ENCODE measurements at places on chromosomes 12 and 14.

- no peak for DNase-seq
Measured at GRCh38 chr14:22872833-22873520, 1.4 kb downstream of the LRP10 start.

- no peak for DNase-seq
Measured at GRCh38 chr12:94336211-94336925, 123.3 kb downstream of the CEP83 start.

GRCh38 chr12:92146497-92147224 is 1.0 kb upstream of the BTG1 start:
- DNase-seq, result no peak

DNA sequence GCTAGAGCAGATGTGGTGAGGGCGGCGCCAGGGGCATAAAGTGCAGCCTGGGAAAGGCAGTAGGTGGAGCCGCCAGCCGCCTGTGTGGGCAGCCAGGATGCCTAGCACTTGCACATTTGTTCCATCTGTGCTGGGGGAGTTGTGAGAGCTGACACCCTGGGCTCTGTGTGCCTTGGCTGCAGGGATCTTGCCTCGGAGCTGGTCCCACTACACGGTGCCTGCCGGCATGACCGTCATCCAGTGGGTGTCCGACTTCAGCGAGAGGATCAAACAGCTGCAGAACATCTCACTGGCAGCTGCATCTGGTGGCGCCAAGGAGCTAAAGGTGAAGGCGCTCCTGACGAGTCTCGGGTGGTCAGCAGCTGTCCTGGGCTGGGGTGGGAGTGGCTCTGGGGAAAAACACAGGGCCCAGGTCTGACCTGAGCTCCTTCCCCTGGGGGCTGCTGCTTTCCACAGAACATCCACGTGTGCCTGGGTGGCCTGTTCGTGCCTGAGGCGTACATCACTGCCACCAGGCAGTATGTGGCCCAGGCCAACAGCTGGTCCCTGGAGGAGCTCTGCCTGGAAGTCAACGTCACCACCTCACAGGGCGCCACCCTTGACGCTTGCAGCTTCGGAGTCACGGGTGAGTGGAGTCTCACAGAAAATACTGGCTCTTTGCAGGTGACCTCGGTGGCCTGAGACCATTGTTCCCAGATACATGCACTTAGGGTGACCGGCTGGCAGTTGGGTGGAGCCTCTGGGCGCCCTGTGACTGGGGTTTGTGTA is 37.4 kb downstream of the HSP90AA1 start:
- no peak for DNase-seq

GRCh38 chr14:71716041-71716772 is 216.0 kb upstream of the RGS6 start:
- no peak for DNase-seq

GRCh38 chr12:89661706-89662330 is 46.8 kb downstream of the ATP2B1 start:
- DNase-seq, result no peak

GRCh38 chr12:49776858-49777257 is 35.5 kb downstream of the TMBIM6 start:
- DNase-seq, result no peak

- DNase-seq, result no peak
Measured at GRCh38 chr12:47636908-47637780, 68.7 kb downstream of the RPAP3 start.

GRCh38 chr14:104972301-104973134 is 5.7 kb downstream of the AHNAK2 start:
- DNase-seq, result no peak

GRCh38 chr14:93012951-93013719 is 90.2 kb downstream of the CHGA start:
- peak; percentile 54 for DNase-seq

DNA sequence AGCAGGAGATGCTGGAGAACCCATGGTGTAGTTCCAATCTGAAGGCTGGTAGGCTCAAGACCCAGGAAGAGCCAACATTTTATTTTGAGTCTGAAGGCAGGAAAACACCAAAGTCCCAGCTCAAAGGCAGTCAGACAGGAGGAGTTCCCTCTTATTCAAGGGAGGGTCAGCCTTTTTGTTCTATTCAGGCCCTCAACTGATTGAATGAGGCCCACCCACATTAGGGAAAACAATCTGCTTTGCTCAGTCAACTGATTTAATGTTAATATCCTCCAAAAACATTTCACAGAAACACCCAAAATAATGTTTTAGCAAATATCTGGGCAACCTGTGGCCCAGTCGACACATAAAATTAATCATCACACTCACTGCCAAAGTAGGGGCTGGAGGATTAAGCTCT is 130.8 kb downstream of the LMNTD1 start:
- no peak for DNase-seq
